ENCODE measurements at places on chromosomes 3 and 15. TPM values are rescaled to one million over a fixed set of nuclear protein-coding genes. Genes with fewer than 3 reads are reported as not detected.

- H3K36me3 ChIP-seq, result no peaks in the 10 kb centered on the region
- no peak overlapping the region for H3K4me3 ChIP-seq
- DNase-seq, result no peak
- H3K27me3 ChIP-seq, result no peaks in the 10 kb centered on the region
Measured at GRCh38 chr3:191982481-191982880, 521.5 kb downstream of the PYDC2 start.

GRCh38 chr3:31421314-31422048 lies 111.2 kb upstream of the STT3B start:
- H3K4me3 ChIP-seq, result no peak overlapping the region
- no peak for DNase-seq
- no peak overlapping the region for H3K27ac ChIP-seq
- no peaks in the 10 kb centered on the region for H3K4me1 ChIP-seq

DNA sequence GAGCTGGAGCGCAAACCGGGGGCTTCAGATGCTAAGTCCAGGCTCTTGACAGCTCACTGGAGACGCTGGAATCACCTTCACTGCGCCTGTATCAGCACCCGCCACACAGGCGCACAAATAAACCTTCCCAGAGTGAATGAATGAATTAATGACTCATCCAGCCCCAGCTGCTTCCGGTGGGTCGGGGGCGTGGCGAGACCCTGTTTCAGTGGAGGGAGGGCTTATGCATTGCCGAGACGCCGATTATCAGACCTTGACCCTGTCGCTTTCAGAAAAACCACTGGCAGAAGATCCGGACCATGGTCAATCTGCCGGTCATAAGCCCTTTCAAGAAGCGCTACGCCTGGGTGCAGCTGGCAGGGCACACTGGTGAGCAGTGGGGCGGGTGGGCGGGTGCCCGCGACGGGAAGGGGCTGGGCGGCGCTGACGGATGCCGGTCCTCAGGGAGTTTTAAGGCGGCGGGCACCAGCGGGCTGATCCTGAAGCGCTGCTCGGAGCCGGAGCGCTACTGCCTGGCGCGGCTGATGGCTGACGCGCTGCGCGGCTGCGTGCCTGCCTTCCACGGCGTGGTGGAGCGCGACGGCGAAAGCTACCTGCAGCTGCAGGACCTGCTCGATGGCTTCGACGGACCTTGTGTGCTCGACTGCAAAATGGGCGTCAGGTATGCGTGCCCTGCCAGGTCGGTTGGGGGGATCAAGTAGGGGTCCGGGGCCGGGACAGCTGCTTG lies 7.7 kb downstream of the ITPKA start:
- peak overlapping the region; percentile 62 for H3K4me3 ChIP-seq
- no peak for DNase-seq
- no peaks in the 10 kb centered on the region for H3K36me3 ChIP-seq
- no peaks in the 10 kb centered on the region for H3K27me3 ChIP-seq
- no peak overlapping the region for H3K27ac ChIP-seq
- H3K4me1 ChIP-seq, result peaks cover 15% of the 10 kb centered on the region

DNA sequence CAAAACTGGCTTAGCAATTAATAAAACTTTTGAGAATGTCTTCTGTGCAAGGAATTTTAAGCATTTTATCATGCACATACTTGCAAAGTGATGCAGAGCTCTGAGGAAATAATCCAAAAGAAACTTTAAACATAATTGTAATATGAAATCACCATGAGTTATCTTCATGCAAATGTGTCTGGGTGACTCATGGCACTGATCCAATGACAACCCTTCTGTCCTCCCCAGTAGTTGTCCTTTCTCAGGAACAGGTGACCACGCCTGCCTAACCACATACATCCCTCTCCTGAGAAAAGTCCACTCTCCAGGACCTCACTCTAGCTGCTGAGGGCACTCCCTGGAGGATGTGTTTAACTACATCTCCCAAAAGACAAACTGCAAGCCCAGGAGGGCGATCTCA lies 530.6 kb upstream of the IL12A start:
- H3K27ac ChIP-seq, result no peak overlapping the region
- no peaks in the 10 kb centered on the region for H3K27me3 ChIP-seq
- no peaks in the 10 kb centered on the region for H3K36me3 ChIP-seq
- H3K4me3 ChIP-seq, result no peak overlapping the region
- DNase-seq, result no peak

GRCh38 chr3:114406286-114406685 lies 112.5 kb downstream of the TIGIT start:
- H3K36me3 ChIP-seq, result no peaks in the 10 kb centered on the region
- DNase-seq, result no peak
- no peak overlapping the region for H3K27ac ChIP-seq
- H3K4me3 ChIP-seq, result no peak overlapping the region

Gene SCG5
- total RNA-seq, result 2.4 TPM

Gene EIF4E3
- total RNA-seq, result 8.8 TPM

Gene UBXN7
- 21.1 TPM for total RNA-seq

Gene CAPN3
- 19.8 TPM for total RNA-seq

All from thoracic aorta (tissue), 2 donors.